ENCODE measurements at places on chromosomes 1 and 21.

DNA sequence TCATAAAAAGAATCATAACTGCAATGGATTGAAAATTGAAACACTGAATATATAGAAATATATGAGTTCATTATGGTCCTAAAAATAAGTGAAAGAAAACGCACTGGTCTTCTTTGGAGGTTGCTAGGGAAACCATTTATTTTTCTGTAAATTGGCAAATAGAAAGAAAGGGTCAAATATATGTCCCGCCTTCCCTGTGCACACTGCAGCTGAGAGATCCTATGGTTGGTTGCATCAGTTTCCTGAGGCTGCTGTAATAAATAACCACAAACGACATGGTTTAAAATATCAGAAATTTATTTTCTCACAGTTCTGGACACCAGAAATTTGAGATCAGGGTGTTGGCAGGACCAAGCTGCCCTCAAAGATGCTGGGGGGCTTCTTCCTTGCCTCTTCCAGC is 35.0 kb downstream of the CA6 start:
- no peak for DNase-seq

- no peak for DNase-seq
These were observed 317.1 kb downstream of the DPYD start for GRCh38 chr1:97603776-97604175.

- no peak for DNase-seq
These were observed 12.5 kb upstream of the LPGAT1 start for GRCh38 chr1:211843018-211843417.

GRCh38 chr1:53583868-53584776 is 124.9 kb downstream of the DMRTB1 start:
- no peak for DNase-seq

- DNase-seq: no peak
These were observed 51.2 kb upstream of the RGS7 start for GRCh38 chr1:241408170-241408569.

- DNase-seq: no peak
These were observed 1317.7 kb downstream of the MRPL39 start for GRCh38 chr21:24289539-24289938.

DNA sequence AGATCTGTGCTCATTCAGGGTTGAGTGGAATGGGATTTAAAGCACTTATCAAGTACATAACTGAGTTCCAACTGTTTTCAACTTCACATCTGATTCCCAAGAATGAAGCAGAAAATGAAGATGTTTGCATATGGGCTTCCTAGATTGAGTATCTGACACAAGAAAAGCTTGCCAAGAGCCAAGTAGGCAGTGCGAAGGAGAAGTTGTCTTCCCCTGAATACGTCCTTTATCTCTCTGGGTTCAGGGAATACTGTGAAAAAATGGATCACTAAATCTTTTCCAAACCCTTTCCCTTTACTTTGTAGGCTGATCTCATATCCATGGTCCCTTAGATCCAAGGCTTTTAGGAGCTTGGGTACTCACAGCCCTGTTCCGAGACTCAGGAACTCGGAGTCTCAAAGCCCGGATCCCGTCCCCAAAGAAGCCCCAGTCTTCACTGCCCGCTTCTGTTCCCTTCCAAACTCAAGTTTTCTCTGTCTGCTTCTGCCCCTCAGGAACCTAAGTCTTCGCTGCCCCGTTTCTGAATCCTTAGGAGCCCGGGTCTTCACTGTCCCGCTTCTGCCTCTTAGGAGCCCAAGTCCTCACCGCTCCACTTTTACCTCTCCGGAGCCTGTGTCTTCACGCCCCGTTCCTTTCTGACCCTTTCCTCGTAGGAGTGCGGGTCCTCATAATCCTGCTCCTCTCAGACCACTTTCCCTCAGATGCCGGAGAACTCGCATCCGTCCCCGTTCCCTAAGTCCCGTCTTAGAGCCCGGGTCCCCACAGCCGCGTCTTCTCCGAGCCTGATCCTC is 616 bp downstream of the TAF12 start:
- no peak for DNase-seq

DNA sequence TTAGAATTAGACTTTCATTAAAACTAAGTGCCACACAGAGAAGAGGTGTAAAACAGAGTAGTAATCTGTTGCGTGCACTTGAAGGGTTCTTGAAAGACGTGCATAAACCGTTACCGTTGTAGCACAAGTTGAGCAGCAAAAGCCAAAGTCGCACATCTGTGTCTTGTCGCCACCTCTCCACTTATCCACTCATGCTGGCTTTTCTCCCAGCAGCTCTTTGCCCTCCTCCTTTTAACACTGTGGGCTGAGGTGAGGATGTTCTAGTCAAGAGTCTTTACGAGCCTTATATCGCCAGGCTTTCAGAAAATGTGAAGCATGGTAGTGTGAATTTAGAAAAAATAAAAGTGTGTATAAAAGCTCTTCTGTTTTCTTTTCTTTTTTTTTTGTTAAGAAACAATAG is 48.0 kb downstream of the NR5A2 start:
- no peak for DNase-seq

GRCh38 chr1:15918962-15919715 is 56.8 kb downstream of the ZBTB17 start:
- DNase-seq: peak; percentile 71

GRCh38 chr1:66000033-66000637 is 207.4 kb downstream of the PDE4B start:
- no peak for DNase-seq

DNA sequence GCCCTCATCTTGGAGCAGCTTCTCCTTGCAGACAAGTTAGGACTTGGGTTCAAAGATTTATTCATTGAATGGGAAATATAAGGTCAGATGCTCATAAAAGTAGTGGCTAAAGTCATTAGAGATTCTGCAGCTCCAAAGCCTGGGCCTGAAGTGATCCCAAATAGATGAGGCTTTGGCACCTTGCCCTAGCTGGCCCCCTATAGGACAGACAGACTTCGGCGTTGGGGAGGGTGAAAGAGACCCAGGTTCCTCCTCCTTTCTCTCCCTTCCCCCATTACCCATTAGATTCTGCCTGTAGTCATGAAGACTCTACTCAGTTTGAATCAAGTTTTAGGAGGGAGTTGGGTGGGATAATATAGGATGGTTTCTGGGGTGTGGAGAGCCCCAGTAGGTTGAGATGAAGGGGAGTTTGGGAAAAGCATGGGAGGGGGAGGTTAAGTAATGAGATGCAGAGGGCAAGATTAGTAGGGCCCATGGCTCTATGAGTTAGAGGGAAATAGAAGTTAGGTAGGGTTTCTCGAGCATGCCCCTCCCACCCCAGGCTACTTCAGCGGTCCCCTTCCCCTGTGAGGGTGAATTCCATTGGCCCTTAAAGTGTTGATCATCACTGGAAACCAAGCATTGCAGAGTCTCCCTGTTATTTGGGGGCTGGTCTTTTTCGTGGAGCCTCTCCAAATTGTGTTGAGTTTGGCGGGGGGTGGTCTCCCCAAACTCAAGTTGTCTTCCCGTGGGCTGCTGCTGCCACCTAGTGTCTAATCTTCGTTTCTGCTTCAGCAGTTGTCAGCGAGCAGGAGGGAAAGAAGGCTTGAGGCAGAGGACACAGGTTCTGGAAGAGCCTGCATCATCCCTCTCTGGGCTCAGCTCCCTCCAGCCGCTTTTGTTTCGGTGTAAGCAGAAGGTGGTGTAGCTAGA is 2.1 kb upstream of the AHDC1 start:
- DNase-seq: no peak

DNA sequence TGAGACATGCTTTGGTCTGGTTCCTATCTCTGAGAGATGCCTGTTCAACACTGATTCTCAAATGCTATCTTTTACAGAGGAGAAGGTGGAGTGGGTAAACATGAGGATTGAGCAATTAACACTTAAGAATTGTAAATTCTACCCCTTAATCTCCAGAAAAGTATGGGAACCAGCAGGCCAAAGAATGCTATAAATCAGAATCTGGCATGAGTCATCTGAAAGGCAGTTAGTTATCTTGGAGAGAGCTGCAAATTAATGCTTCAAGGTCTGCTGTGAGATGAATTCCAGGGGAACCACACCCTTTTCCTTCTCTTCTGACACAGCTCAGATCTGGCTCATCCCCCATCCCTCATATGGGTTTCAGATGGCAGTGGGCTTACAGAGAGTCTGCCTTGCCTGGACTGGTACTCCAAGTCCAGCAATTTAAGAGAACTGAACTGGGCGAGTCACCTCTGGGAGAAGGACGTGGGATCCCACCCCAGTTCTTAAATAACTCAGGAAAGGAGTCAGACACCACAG is 5.2 kb downstream of the S100A10 start:
- no peak for DNase-seq

DNA sequence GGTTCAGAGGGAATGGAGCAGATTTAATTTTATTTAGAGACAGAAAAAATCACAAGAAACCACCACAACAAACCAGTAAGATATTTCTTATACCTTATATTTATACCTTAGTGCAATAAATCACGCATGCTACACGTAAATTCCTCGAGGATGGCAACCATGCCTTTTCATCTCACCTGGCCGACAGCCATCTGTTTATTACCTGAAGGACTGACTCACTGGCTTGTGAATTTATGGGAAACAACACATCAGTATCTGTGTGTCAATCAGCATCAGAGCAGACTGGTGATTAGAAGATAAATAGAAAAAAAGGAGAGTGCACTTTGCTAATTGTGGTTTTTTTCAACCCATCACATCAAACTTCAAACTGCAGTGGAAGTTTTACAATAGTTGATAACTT is 58.4 kb downstream of the S1PR1 start:
- DNase-seq: no peak

GRCh38 chr1:38815903-38816627 is 43.5 kb downstream of the RRAGC start:
- DNase-seq: peak; percentile 72

GRCh38 chr1:2460203-2460602 is 15.9 kb upstream of the PLCH2 start:
- DNase-seq: no peak

DNA sequence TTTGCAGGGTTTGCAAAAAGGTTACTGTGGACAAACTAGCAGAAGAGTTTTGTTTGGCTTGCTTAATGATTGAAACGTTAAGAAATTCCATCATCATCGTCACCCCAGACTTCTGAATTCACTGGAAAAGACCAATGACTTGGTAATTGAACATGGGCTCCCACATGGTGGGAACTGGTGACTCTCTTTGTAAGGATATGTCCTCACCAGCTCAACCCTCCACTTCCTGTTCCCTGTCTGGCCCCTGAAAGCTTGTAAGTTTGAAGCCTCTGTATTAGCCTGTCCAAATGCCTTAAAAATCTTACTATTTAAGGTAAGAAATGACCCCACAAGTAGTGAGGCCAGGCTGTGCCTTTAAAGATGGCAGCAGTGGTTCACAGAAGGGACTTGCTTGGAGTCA is 9.7 kb downstream of the SYT6 start:
- DNase-seq: no peak

DNA sequence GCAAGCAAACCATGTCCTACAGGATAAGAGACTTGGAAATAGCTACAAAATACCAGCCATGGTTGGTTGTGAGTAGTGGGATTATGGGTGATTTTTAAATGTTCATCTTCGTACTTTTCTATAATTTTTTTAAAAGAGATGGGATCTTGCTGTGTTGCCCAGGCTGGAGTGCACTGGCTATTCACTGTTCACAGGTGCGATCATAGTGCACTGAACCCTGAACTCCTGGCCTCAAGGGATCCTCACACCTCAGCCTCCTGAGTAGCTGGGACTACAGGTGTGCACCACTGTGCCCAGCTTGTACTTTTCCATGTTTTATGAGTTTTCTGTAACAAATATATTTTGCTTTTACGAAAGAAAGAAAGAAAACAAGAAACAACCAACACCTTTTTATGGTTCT is 224.2 kb downstream of the FOXD2 start:
- no peak for DNase-seq

GRCh38 chr1:59026472-59026948 is 242.7 kb upstream of the JUN start:
- no peak for DNase-seq

- DNase-seq: no peak
These were observed 105.1 kb downstream of the COLGALT2 start for GRCh38 chr1:183932412-183932811.

GRCh38 chr1:71047635-71048607 is at the start of gene PTGER3:
TSS of gene PTGER3 (minus strand) at chr1:71047816. CDS start at chr1:71047577, 239 bp downstream.
- DNase-seq: peak; percentile 51

DNA sequence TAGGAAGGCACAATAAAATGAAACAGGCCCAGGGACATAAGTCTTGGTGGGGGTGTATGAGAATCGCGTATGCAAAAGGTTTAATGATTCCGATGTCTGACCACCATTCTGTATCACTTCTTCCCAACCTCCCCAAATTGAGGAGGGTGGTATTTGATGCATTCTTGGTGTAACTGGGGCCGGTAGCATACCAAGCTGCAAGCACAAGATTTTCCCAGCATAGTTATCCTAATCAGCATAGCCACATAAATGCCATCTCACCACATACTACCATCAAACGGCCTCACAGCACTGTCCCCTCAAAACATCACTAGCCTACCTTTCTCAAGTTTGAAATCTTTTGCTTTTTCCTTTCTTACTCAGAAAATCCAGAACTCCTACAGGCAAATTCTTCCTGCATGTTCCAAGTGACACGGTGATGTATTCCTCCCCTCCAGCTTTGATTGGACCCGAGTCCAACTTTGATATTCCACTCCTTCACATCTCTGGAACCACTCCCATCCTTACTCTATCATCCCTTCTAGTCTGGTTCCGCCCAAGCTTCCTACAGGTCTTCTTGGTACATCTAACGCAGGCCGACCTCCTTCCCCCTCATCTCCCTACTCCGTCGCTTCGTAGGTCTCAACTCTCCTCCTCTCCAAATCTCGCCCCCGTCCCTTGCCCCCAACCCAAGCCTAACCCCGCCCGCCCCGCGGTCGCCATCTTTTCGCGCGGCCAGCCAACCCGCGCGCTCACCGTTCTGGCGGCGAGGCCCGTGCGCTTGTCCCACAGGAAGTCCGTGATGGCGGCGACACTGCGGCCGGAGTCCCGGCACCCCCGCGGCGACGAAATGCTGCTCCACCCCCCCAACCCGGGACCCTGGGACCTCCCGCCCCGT is 600 bp downstream of the CLK2 start:
- no peak for DNase-seq

GRCh38 chr1:15934211-15935055 is 41.5 kb downstream of the ZBTB17 start:
- DNase-seq: no peak

GRCh38 chr1:87464022-87464490 is 135.4 kb downstream of the LMO4 start:
- DNase-seq: peak; percentile 20

GRCh38 chr1:147539122-147539575 is 2.2 kb upstream of the BCL9 start:
- DNase-seq: no peak

GRCh38 chr1:244097523-244098405 is 46.7 kb downstream of the ZBTB18 start:
- no peak for DNase-seq

Measured in GM13976 (cell line).